ENCODE measurements at places on chromosomes 11 and 22.
A peak's percentile ranks its signal among the peaks of the same experiment; 100 is the strongest.

DNA sequence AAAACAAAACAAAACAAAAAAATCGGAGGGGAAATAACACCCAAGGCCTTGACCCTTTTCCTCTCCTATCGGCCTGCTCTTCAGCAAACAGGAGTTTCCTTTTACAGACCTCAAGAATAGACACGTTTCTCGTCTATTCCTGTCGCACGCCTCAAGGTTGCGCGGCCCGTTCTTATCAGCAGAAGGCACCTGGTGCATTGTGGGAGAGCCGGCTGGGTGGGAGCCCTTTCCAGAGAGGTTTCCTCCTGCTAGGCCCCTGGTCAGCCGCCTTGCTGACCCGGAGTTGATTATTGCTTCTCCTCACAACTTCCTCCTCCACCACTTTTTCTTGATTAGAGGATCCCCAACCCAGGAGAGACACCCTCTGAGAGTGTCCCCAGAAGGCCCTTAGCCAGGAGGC lies 497.3 kb downstream of the MIAT start:
- no peak for DNase-seq

- DNase-seq: no peak
Measured at GRCh38 chr11:133889893-133890292, 44.6 kb upstream of the SPATA19 start.

DNA sequence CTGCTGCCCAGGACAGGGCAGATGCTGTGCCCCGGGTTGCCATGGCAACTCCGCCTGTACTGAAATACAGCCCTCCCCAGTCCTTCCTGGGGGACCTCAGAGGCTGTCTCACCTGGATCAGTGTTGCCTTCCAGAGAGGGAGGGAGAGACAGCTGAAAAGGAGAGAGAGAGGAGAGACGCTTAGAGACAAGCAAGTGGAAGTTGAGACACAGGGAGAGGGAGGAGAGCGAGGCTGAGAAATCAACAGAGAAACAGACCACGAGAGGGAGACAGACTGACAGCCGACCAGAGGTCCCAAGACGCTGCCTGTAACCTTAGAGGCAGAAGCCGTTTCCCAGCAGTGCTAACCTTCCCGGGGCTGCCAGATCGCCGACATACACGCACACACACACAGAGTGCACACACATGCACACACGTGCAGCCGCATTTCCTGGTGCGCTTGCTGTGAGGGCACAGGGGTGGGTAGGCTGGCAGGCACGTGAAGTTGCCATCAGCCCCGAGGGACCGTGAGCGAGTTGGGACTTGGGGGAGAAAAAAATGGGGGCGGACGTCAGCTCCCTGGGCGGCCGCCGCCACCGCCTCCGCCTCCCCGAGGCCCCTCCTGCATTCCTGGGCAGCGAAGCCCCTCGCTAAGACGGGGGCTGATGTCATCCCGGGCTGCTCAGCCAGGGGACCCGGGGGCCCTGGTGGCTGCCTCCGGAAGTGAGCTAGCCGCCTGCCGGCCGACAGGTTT lies 88.6 kb upstream of the CRYBB3 start:
- DNase-seq: peak; percentile 42

GRCh38 chr11:92766698-92767097 lies 202.8 kb upstream of the MTNR1B start:
- DNase-seq: no peak

DNA sequence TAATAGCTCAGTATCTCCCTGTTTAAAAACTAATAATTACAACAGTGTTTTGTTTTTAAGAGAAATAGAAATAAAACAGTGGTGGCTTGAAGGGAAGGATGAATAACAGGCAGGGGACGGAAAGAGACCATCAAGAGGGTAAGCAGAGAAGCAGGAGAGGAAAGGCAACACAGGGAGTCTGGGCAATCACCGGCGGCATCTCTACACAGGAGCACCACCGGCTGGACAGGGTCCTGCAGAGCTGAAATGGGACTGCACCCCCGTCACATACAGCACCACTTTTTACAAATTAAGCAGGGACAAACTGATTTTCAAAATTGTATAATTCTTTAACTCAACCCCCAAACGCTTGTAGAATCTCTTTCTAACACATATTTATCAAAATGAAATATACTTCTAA lies 18.4 kb downstream of the PHF21A start:
- DNase-seq: no peak

DNA sequence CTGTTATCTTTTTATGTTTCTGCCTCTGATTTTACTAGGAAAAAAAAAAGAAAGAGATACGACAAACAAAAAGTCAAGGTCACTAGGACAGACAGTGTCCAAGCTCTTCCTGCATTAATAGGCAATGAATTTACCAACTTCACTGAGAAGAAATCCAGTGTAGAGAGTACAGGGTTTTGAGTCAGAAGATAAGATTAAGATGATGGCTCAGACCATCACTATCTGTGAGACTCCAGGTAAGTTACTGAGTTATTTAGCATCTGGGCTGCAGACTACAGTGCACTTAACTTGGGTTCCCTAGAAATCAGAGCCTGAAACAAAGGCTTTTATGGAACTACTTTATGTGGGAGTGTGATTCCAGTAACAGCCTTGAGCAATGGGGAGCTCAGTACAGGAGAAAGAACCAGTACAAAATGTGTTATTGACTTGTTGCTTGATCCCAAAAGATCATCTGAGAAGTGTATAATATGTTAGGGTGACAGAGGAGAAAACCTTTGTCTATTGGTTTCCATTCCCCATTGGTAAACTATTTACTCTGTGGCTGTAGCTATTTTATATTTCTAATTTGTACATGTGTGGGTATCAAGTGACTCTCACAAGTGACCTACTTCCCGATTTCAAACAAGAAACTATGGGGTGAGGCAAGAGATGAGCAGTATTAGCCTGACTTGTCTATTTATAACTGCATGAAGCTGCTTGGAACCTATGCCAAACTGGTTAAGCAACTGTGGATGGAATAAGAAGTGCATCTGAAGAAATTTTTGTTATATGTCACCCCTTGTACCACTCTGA lies 395.8 kb downstream of the RAB38 start:
- DNase-seq: no peak

- DNase-seq: no peak
Measured at GRCh38 chr11:16817351-16817750, 78.9 kb downstream of the C11orf58 start.

DNA sequence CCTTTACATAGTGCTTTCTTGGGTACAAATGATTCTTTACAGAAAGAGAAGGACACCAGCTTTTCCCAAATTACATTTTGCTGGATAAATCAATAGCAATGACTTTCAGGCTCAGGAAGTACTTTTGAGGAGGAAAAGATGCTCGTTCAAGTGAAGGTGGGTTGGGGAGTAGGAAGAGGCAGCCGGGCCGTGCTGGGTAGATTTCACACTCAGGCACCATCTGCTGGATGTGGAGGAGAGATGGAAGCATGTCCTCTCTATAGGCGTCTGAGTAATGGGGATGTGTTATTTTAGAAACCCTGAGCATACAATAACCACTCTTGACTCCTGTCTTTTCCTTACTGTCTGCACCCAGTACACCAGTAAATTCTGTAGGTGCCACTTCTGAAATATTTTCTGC lies 152.3 kb upstream of the LARGE1 start:
- DNase-seq: no peak

DNA sequence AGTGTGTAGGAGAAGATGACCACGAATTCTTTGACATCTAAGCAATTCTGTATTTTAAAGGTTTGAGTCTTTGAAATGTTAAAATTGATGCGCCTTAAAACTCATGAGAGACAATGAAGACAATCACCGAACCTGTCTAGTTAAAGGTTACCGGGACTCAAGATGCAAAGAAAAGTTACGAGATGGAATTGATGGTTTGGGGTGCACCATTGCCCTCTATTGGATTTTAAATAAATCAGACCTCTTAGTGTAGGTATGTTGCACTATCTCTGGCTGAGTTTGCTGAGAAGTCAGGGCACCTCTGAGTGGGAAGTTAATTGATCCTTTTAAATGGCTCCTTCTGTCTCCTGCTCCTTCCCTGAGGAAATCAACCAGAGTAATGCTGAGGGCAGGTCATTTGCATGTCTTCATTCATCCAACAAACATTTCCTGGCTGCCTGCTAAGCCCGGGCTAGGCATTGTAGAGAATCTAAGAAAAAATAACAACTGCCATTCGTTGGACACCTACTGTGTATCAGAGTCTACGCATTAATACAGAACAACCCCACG lies 19.4 kb upstream of the TMA7B start:
- DNase-seq: no peak

All from activated naive CD8-positive, alpha-beta T cell treated with anti-CD3 and anti-CD28 coated beads, Interleukin-2, amount 50 U/mL, for 24 hours (primary cell).